ENCODE measurements at places on chromosomes 2 and 18. TPM values are rescaled to one million over a fixed set of nuclear protein-coding genes. Genes with fewer than 3 reads are reported as not detected.

DNA sequence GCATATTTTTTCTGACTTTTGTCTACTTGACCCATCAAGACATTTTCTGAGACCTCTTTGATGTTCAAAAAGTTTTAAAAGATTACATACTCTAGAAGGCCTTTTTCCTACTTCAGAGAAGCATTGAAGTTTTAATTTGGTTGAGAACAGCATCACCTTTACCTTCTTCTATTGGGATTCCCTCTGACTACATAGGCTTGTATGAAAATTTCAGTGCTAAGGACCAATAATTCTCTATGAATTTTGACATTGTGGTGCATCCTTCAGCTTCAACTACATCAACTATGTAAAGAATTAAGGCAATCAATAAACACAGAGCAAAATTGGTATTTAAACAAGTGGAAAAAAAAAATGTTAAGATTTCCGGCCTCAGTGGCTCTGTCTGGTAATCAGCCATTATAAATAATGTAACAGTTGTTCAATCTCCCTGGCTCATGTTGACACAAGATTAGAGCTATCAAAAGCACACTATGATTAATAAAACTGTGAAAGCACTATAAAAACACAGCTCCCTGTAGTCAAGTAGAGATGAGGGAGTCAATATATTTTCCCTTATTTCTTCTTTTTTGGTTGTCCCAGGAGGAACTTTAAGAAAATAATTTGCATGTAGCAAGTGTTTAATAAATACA is 627.0 kb upstream of the SYT4 start:
- no peak for DNase-seq

- no peak for DNase-seq
These were observed 2.9 kb upstream of the DGKD start for GRCh38 chr2:233351423-233351822.

- no peak for DNase-seq
These were observed 60.6 kb downstream of the IL1R2 start for GRCh38 chr2:102052365-102052764.

The PRKCE gene
- total RNA-seq, result 21.7 TPM

DNA sequence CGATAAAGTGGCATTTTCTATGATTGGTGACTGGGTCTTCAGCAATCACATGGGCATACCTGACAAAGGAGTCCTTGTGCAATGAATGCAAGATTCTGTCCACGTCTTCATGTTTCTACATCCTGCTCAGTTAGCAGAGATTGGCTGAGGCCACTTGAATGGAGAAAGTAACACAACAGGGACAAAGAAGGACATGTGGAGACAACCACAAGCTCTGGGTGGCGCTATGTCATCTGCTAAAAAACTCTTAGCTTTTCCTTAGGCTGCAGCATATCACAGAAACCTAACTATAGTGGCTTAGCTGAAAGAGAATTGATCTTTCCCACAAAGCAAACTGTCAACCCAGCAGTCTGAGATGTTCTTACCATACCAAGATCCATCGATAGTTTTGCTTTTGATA is 1109.7 kb downstream of the SOCS6 start:
- DNase-seq, result no peak

The KCNS3 gene
- total RNA-seq, result not detected

GRCh38 chr2:12036640-12036983 is 290.2 kb downstream of the LPIN1 start:
- peak; percentile 45 for DNase-seq

GRCh38 chr2:159710601-159711180 is 1.6 kb upstream of the MARCHF7 start:
- no peak for DNase-seq

GRCh38 chr2:36452260-36452659 is 96.7 kb downstream of the CRIM1 start:
- no peak for DNase-seq

GRCh38 chr2:72669121-72669520 is 156.7 kb downstream of the EXOC6B start:
- DNase-seq, result no peak

The KANSL1L gene
- 12.1 TPM for total RNA-seq

DNA sequence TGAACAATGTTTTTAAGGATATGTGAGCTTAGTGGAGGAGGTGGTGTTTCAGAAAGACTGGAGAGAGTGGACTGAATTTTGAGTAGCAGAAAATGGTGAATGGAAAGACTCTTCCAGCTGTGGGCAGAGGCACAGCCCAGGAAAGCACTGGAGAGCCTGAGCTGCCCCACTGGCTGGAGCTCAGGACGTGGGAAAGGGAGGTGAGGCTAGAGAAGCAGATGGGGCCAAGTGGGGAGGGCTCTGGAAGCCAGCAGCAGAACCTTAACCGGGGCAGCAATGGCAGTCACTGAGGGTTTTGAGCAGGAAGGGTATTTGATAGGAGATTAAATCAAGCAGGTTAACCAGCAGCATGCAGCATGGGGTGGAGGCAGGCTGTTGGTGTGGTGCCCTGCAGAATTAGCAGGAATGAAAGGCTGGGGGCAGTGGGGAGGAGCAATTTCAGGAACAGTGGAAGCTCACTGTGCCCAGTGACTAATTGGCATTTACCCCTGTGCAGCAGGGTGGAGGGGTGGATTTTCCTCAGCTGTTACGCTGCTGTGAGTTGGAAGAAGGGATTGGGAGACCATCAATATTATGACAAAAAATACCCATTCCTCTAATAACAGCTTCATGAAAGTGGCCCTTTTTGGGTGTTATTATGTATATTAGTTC is 136.2 kb downstream of the CERS6 start:
- no peak for DNase-seq

GRCh38 chr2:171200469-171200868 is 39.8 kb upstream of the TLK1 start:
- DNase-seq, result no peak

- no peak for DNase-seq
These were observed 38.3 kb downstream of the HDAC4 start for GRCh38 chr2:239362507-239362906.

DNA sequence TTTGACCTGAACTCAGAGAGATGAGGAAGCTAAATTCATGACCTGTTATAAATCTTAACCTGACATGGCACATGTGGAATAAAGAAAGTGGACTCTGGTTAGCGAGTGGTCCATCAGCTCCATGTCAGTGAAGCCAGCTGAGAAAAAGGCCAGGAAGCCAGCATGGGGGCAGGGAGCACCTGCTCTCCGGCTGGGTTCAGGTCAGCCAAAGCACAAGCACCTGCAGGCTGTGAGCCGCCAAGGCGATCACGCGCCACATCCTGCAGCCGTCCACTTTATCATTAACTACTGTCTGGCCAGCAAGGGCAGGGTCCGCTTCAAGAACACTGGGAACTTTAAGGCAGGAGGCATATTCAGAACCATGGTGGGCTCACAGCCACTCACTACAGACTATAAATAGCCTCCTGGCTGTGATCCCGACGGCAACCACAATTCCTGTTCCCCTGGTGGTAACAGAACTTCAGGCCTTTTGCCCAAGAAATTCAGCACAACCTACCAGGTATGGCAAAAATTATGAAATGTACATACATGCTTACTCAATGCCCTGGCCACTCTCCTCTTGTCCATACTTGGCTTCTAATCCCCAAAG is 35.5 kb downstream of the ACVR1 start:
- no peak for DNase-seq

The FBXO36 gene
- total RNA-seq, result 0.75 TPM

DNA sequence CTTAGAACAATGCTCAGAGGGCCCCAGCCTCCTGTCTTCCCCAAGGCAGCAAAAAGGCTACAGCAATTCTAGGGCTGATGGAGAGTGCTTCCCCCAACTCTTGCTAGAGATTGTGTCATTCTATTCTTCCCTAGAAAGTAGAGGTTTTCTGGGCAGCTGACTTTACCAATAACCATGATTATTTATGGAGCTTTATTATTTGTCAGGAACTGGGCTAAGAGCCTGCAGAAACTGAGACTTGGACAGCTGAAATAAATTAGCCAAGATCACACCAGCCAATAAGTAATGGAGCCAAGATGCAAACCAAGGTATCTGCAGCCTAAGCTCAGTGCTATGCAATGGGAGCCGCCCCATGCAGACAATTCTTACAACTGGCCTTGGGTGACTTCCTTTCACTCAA is 84.8 kb downstream of the CCBE1 start:
- no peak for DNase-seq

DNA sequence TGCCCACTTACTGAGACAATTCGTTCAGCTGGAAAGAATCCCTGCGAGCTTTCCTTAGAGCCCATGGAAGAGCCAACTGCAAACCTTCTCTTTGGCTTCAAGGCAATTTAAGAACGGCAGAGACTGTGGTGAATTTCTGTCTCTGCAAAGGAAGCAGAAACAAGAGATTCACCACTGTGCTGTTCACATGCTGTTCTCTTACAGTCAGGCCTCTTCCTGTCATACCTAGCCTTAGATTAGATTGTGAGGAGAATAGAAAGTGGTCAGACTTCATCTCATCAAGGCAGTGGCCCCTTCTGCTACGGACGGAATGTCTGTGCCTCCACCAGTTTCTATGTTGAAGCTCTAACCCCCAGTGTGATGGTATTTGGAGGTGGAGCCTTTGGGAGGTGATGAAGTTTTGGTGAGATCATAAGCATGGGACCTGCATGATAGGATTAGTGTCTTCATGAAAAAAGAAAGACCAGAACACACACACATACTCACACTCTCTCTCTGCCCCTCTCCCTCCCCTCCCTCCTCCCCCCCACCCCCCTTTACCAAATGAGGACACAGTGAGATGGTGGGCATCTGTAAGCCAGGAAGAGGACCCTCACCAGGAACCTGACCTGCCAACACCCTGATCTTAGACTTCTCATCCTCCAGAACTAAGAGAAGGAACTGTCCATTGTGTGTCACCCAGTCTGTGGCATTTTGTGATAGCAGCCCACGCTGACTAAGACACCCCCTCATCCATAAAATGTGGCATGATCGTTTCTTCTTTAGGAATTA is 45.6 kb upstream of the NRP2 start:
- DNase-seq, result no peak

- no peak for DNase-seq
These were observed 36.8 kb downstream of the ANKMY1 start for GRCh38 chr2:240520974-240521350.

- DNase-seq, result peak; percentile 84
These were observed 7.4 kb downstream of the DLX2 start for GRCh38 chr2:172095146-172095904.

DNA sequence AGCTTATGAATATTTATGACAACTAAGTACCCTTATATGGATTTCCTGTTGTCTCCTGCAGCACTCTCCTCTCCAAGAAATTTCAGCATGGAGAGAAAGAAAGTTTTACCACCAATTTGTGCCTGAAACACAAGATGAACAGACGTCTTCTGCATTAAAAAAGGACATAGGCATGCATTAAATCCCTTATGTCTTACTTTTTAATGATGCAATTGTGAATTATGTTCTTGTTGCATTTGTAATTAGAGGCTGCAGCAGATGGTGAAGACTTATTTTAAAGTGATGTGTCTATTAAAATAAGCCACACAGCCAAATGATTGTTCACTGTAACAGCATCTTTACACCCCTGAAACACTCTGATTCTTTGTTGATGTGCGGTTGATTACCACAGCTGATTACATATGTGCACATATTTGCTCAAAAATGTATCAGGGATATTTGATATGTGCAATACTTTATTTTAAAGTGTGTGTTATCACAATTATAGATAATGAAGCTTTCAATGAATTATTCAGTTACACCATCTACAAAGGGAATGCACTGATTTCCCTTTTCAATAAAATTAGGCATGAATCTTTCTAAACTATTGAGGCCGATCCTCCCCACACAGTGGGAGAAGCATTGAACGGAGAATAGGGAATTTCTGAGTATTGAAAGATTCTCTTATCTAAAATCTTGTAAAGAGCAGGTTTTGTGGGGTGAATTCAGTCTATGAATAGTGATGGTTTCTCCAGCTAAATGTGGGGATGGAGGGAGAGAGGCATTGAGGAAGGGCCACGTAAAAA is 585.1 kb downstream of the SLC4A3 start:
- DNase-seq, result no peak

The CNTNAP5 gene
- total RNA-seq, result not detected

The CAPN14 gene
- 0.61 TPM for total RNA-seq

The COL3A1 gene
- total RNA-seq, result not detected

DNA sequence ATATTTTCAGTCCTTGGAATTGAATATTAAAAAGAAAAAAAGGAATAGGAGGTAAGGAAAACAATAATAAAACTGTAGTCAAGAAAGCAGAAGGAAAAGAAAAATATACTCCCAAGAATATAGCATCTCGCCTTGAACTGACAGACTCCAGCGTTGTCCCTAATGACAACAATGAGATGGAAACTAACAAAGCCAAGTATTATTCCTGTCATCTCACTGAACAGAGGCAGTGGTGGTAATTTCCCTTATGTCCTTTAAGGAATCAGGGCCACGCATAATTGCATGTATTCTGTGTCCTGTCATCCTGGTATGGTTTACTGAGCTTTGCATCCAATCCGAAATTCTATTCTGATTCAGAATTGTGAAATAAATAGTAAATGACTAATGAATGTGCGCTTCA is 158.9 kb downstream of the LRRTM4 start:
- no peak for DNase-seq

- no peak for DNase-seq
These were observed 49.3 kb downstream of the TRAF3IP1 start for GRCh38 chr2:238369591-238370040.

The RAB1A gene
- 53.3 TPM for total RNA-seq

DNA sequence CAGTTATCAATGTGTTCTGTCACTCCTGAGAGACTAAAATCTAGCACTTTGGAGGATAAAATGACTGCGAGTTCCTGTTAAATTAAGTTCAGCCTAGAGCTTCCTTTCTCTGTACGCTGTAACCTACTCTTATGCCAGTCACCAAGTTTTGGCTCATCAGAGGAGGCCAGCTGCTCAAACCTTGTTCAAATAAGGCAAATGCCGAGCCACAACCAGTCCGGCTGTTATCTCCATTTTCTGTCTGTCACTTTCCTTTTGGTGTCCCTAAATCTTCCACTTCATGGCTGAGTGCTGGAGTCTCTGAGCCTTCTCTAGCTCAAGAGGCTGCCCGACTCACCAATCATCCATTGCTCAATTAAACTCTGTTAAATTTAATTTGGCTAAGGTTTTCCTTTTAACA is 33.5 kb upstream of the PXDN start:
- DNase-seq, result no peak

DNA sequence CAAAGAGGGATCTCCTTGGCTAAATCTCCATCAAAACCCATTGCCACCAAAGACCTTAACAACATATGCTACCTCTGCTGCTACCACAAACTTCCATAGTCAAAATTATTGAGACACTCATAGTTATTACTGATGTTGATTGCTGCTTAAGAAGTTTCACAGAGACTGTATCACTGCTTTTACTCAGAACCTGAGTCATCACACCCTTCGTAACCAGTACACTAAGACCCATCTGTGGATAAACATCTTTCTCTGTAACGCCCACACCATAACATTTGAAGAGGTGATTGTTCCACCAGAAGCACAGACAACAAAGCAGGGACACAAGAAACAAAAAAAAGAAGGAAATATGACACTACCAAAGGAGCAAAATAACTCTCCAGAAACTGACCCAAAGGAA is 1563.1 kb downstream of the LRP1B start:
- DNase-seq, result no peak

DNA sequence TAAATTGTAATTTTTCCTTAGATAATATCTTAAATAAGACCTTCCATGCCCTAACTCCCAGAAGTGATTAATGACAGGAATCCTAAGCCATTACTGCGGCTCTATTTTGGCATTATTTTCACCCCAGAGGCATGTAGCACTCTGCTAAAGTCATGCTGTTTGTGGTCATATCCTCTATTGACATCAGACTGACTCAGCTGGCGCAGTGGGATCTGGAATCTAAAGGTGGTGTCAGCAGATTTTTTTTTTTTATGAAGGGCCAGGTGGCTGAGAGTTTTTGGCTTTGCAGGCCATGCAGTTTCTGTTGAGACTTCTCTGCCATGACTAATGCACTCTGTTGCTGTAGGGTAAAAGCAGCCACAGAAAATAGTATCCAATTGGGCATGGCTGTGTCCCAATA is 64.1 kb upstream of the ACVR1C start:
- no peak for DNase-seq

The ATP6V1C2 gene
- total RNA-seq, result not detected

Data from CD4-positive, alpha-beta memory T cell (primary cell).